ENCODE measurements at places on chromosomes 7 and 10. TPM values are rescaled to one million over a fixed set of nuclear protein-coding genes. Genes with fewer than 3 reads are reported as not detected.

GRCh38 chr7:99314504-99314903 is 11.2 kb upstream of the ARPC1A start:
- DNase-seq, result peak; percentile 54

DNA sequence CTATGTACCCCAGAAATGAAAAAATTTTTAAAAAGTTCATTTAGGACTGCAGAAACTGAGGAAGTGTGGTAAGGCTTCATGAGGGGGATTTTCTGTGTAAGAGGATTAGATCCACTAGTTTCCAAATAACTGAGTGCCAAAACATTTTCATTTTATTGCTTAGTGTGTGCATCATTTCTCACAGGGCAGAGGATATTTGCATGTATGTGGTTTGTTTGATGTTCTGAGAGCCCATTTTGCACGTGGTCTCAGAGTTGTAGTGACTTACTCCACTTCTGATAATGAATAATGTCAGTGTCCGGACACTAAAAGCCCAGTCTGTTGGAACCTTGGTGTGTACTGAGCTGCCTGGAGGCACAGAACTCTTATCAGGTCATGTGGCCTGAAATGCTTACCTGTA is 299.9 kb downstream of the AUTS2 start:
- DNase-seq, result no peak

GBX1 gene
- not detected for total RNA-seq

DNA sequence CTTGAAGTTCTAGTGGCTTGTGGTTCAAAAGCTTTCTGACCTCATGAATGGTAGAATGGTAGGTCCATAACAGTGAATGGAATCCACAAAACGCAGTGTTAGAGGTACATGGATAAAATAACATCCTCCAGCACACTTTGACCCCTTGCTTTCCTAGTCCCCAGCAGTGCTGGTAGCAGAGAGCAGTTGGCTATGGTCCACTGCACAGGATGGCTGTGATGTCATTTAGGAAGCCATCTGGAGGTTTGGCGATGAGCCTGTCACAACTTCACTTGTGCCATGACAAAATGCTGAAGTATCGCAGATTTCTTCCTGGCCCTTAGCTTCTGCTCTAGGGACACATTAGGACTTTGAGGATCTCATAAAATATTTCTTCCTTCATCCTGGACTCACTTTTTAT is 300.0 kb upstream of the FZD8 start:
- DNase-seq, result peak; percentile 35

DNA sequence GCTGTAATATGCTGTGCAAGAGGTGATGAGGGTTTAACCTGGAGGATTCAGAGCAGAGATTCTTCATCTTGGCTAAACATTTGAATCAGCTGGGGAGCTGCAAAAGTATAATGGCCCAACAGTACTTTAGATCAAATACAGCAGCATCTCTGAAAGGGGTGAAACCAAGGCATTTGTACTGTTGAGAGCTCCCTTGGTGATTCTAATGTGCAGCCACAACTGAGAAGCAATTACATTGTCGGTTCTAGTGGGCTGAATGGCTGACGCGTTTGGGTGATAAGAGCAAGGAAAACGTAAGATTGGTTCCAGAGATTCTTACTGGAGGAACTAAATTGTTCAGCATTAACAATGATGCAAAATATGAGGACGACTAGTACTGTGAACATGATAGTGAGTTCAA is 269.7 kb downstream of the AGMO start:
- no peak for DNase-seq

GRCh38 chr10:71742301-71743088 is 22.9 kb upstream of the C10orf105 start:
- no peak for DNase-seq

ADRA2A gene
- 0.58 TPM for total RNA-seq

TUBAL3 gene
- 11.3 TPM for total RNA-seq

DNA sequence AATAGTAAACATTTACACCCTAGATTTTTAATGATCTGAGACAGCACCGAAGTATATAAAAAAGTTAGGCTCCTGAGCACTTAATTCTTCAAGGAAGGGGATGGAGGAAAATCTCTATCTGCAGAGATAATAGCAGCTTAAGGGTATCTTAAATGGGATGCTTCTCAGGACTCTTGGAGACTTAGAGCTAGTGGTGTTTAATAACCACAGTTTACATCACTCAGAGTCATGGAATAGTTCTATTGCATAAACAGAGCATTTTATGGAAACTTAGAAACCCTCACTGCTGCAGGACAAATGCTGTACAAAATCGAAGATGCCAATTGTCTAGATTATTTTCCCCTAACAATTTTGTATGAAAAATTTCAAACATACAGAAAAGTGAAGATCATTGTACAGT is 398.9 kb upstream of the GALNT17 start:
- no peak for DNase-seq

OPN1SW gene
- total RNA-seq, result not detected

SPDYE2B gene
- not detected for total RNA-seq

DNA sequence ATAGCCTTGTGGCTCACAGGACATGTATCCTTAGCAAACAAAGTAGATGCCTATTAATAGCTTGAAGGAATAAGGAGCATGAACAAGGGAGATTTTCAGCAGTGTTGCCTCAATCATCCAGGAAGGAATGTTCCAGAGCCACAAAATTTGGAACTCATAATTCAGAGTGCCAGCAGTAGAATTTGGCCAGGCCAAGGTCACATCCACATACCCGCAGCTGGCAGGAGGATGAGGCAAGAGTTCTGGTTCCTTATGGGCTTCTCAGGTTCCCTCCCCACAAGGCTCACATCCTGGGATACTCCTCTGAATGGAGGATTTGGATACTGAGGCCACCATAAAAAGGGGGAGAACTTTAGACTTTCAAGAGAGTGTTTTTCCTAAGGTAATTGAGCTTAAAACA is 45.8 kb downstream of the SUFU start:
- no peak for DNase-seq

- DNase-seq, result no peak
Observed at GRCh38 chr7:53095731-53096501, 60.5 kb downstream of the POM121L12 start.

- DNase-seq, result no peak
Observed at GRCh38 chr10:50250096-50250854, 1.0 kb downstream of the ASAH2 start.

EPHA1 gene
- total RNA-seq, result 5.3 TPM

NYAP1 gene
- 0.73 TPM for total RNA-seq

IFIT1B gene
- 0.92 TPM for total RNA-seq

- no peak for DNase-seq
Observed at GRCh38 chr10:65796472-65796871, 1129.4 kb upstream of the LRRTM3 start.

DNA sequence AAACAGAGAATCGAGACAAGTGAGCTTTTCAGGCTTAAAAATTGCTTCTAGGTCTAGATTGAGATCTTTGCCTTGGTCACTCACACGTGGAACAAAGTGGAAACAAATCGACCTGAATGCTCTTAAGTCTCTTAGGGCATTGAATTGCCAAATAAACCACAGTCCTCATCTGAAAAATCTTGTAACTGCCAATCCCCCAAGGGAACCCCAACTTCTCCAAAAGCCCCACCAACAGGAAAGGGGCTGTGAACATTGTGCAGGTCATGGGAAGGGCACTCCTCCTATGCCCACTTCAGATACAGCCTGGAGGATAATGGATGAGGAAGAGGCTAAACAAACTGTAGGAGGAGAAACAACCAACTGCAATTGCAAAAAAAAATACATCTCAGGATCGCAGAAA is 91.3 kb downstream of the DGKI start:
- DNase-seq, result no peak

GRCh38 chr7:24863626-24864025 is 106.4 kb upstream of the GSDME start:
- DNase-seq, result no peak

All from stomach (tissue), 19 donors.